ENCODE measurements at places on chromosomes 4 and X.
A peak's percentile ranks its signal among the peaks of the same experiment; 100 is the strongest.

- DNase-seq, result no peak
These were observed 13.0 kb downstream of the FGD1 start for GRCh38 chrX:54482839-54483593.

GRCh38 chr4:138646383-138646782, 369.2 kb upstream of the NOCT start:
- no peak for DNase-seq

- peak; percentile 59 for DNase-seq
These were observed 500 bp downstream of the GAR1 start for GRCh38 chr4:109816082-109816442.

DNA sequence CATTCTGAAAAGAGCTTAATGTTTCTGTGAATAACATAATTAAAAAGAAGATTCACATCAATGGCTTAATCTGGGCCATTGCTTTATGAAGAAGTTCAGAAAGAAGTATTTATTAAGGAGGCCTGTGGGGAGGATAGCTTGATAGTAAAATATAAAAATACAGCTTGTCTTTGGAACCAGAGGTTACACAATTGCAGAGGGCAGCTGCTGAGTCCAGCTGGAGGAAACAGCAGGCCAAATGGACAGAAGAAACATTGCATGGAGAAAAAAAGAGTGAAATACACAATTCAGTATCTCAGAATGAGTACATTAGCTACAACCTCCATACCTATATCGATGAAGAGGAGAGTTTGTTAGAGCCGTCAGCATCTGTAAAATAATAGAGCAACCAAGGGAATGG, 148.0 kb upstream of the NPY2R start:
- no peak for DNase-seq

DNA sequence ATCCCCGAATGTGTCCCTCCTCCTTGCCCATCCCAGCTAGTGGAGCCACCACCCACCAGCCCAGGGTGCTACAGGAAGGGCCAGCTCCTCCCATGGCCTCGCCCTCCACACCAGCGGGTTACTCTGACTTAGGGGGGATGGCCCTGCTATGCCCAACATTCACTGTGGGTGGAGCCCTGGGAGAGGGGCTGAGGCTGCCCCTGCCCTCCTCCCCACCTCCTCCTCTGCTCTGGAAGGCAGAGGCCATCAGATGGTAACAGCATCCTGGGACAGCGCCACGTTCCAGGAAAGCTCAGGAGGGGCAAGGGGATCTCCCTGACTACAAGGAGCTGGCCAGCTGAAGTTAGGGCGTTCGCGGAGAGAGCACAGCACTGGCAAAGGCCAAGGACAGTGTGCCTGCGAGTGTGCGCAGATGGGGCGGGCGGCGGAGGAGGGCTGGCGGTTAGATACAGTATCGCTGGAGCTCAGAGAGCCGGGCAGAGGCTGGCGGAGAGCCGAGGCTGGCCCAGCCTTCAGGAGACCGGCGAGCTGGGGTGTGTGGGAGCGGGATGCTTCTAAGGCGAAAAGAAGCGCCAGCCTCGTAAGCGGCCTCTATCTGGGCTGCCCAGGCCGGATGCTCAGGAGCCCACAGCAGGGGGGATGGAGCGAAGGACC, 1.5 kb downstream of the JAKMIP1 start:
- peak; percentile 51 for DNase-seq

DNA sequence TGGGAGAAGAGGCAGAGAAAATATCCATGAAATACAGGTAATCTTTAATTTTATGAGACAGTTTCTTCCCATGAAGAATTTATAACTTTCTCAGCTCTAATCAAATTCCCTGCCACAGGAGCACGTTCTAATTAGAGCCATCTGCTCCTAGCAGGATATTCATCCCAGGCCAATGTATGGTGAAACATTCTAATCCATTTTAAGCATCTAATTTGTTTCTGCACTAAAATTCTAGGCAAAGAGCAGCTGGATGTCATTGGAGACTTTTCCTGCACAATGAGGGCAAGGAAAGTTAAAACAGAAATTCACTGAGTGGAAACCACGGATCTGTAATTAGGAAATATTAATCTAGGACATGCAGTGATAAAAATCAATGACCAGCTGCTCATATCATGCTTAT, 107.7 kb upstream of the ZFP42 start:
- DNase-seq, result no peak

- no peak for DNase-seq
These were observed 55.3 kb downstream of the PALLD start for GRCh38 chr4:168551945-168552695.

- DNase-seq, result no peak
These were observed 206.4 kb downstream of the KLHL13 start for GRCh38 chrX:117910216-117910615.

DNA sequence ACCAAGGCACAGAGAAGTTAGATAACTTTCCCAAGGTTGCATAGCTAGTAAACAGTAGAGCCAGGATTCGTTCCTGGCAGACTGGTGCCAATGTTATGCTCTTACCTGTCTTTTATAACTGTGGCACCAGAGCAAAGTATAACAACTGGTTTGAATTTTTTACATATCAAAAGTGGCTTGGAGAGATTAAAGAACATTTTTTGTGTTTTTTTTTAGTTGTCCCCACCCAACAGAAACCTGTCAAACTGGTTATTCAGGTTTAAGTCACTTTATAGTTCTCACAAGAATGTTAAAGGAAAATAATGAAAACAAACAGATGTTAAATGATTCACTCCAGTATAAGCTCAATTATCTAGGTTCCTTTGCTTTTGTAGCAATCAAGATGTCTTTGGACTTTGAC, 15.6 kb upstream of the FAM47E start:
- no peak for DNase-seq

DNA sequence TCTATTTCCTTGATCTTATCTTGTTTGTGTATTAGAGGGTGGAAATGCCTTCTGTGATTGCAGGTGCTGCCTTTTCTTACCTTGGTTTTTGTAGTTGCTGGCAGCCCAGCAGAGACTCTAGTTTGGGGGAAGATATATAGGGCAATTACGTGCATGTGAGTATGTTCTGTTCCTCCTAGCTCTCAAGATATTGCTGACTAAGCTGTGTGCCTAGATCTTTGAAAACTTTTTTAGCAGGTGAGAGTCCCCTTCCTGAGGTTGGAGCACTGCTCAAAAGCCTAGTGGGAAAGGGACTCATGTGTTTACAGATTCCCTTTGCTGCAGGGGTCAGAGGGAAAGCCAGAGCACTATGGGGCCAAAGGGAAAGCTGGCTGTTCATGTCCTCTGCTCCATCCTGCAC, 136.1 kb downstream of the VSIG4 start:
- DNase-seq, result no peak

DNA sequence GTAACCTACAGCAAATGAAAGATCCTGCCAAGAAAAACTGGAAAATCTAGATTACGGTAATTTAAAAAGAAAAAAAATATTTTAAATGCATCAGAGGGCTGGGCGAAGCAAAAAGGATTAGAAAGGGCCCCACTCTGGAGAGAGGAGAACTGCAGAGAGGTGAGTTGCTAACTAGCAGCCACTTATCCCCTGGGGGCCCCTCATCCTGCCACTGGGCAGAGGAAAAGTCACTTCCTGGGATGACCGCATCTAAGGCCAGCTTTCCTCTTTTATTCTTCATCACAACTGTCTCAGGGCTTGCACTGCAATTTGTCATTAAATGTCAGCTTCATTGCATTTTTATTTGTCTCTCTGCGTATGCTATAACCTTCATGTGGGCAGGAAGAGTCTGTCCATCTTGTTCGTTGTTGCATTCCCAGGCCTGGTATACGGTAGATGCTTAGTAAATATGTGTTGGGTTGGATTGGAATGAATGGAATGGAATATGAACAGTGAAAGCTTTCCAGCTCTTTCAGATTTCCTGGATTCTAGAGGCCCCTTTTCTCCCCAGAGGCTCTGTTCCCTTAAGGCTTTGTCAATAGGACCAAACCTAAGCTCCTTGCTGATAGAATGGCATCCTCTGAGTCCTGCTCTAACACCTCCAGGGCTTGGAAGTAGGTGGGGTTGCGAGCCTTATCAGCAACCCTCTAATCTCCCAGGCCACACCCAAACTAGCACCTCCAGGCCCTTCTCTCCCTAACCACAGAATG, 58.9 kb downstream of the TLR10 start:
- no peak for DNase-seq

- no peak for DNase-seq
These were observed 25.2 kb upstream of the PTTG2 start for GRCh38 chr4:37935026-37935425.

DNA sequence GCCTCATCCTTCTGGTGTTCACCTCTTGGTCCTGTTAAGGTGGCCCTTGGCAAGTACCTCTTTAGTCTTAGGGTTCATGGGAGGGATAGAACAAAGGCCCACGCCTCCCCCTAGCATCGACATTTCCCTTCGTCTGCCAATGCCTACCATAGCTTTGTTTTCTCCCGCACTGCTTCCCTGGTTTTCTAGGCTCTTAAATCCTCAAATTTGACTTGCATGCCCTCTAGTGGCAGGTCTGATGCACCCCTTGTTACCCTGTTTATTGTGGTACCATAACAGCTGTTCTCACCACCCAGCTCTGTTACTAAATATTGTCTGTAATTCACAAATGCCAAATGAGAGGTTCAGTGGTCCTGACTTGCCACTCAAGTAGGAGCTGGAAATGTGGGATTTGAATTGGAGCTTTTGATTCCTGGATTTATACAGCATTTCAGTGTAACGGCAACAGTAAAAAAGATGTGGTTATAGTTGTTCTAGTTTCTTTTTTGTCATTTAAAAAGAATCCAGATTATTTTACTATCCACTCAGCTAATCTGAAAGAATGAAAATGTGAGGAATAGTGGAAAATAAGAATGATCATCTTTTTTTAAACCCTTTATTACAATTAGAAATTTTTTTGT, 100.1 kb downstream of the REPS2 start:
- DNase-seq, result peak; percentile 15

GRCh38 chrX:129716507-129716906, 22.3 kb upstream of the XPNPEP2 start:
- DNase-seq, result no peak

- no peak for DNase-seq
These were observed 92.7 kb downstream of the STIM2 start for GRCh38 chr4:26953366-26953765.

GRCh38 chr4:23835774-23836478, 53.9 kb downstream of the PPARGC1A start:
- no peak for DNase-seq

GRCh38 chr4:173160871-173161270, 7.7 kb upstream of the GALNT7 start:
- DNase-seq, result no peak

All from activated naive CD4-positive, alpha-beta T cell treated with Interleukin-2 at 50 U/mL for 16 hours (primary cell).